Glomerular endothelial cell (primary cell): ENCODE measurements at places on chromosomes 5 and 9.

DNA sequence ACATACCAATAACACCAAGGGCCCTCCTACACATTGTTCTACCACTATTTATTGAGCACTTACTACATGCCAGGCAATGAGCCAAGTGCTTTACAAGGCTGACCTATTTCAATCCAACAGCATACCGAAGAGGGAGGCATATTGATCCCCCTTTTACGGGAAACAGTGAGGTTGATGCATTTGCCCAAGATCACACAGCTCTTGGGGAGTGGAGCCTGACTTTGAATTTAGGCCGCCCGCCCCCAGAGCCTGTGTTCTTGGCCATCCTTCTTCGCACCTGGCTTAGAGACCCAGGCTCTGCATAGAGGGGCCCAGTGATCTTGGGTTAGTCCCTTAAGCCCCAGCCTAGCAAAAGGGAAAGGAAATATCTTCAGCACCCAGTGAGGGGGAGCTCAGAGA, 158.1 kb upstream of the IER5L start:
- DNase-seq: no peak

DNA sequence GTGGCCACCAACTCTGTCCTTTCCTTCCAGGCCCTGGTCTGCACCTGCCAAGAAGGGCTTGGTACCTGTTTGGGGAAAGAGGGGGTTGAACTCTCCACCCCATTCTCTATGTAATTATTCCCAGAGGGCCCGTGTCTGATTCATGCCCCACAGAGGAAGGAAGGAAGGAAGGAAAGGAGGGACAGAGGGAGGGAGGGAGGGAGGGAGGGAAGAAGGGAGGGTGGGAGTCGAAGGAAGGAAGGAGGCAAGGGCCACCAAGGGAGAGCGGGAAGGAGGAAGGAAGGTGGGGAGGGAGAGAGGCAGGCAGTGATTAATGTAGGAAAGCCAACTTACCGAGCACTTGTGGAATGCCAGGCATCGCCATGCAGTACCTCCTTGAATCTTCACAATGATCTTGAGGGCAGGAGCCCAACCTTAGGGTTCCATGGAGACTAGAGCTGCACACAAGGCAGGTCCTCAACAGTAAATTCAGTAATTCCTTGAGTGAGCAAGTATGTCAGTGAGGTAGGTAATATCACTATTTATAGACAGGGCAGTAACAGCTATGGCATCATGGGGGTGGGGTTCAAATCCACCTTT, 75.8 kb downstream of the FGF18 start:
- DNase-seq: no peak

- no peak for DNase-seq
Measured at GRCh38 chr5:169265888-169266287, 35.1 kb downstream of the SLIT3 start.

DNA sequence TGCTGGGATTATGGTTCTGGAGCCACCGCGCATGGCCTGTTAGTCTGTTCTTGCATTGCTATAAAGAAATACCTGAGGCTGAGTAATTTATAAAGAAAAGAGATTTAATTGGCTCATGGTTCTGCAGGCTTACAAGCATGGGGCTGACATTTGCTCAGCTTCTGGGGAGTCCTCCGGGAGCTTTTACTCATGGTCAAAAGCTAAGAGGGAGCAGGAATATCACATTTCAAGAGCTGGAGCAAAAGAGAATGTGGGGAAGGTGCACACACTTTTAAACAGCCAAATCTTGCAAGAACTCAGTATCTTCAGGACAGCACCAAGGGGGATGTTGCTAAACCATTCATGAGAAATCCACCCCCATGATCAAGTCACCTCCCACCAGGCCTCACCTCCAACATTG, 12.1 kb downstream of the JAK2 start:
- DNase-seq: no peak

- no peak for DNase-seq
Measured at GRCh38 chr9:81737871-81738507, 48.6 kb upstream of the TLE1 start.

DNA sequence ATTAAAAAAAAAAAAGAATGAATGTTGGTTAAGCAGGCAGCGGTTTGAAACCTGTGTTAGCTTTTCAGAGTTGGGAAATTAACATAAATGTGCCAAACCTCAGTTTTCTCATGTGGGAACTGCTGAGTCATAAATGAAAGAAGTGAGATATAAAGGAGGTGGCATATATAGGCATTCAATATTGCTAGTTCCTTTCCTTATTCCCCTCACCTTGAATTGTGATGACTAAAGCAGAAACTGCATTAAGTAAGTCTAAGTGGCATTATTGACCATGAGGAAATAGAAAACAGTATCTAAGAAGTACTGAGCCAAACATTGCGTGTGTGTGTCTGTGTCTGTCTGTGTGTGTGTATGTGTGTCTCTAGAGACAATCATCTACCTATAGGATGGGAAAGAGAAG, 691.2 kb downstream of the TLR4 start:
- DNase-seq: no peak

DNA sequence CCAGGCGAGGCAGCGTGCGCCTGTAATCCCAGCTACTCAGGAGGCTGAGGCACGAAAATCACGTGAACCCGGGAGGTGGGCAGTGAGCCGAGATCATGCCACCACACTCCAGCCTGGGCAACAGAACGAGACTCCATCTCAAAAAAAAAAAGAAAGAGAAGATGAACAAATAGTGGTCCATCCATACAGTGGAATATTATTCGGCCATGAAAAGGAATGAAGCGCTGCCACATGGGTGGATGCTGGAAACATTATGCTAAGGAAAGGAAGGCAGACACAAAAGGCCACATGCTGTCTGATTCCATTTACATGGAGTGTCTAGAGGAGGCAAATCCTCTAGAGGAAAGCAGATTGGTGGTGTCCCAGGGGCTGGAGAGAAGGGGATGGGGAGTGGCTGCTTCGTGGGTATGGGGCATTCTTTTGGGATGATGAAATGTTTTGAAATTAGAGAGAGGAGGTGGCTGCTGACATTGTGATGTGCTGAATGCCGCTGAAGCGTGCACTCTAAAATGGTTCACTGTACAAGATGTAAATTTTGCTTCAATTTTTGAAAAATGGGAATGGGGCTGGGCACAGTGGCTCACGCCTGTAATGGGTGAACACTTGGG, 17.0 kb downstream of the PLPP7 start:
- no peak for DNase-seq

- DNase-seq: no peak
Measured at GRCh38 chr9:117927354-117927753, 223.2 kb downstream of the TLR4 start.
